Tongue (tissue), 3 donors: ENCODE measurements at places on chromosomes 2 and 18. TPM values are rescaled to one million over a fixed set of nuclear protein-coding genes. Genes with fewer than 3 reads are reported as not detected.

The BUB1 gene
- total RNA-seq, result 18.2 TPM

The INHBB gene
- total RNA-seq, result 2.8 TPM

The CHST10 gene
- total RNA-seq, result 21.4 TPM

The HNMT gene
- total RNA-seq, result 17.3 TPM

The CAVIN2 gene
- 75.5 TPM for total RNA-seq

The RGPD3 gene
- 1.1 TPM for total RNA-seq

The TMEFF2 gene
- total RNA-seq, result 0.41 TPM

The ALMS1 gene
- 37.3 TPM for total RNA-seq

The CTLA4 gene
- total RNA-seq, result 1.2 TPM

The MLPH gene
- total RNA-seq, result 10.3 TPM

The MC4R gene
- 0.21 TPM for total RNA-seq
